Activated T-helper 9 cell treated with anti-CD3 and anti-CD28 coated beads, Interleukin-2, amount 50 U/mL, for 16 hours (primary cell): ENCODE measurements at places on chromosomes 6 and 20.

DNA sequence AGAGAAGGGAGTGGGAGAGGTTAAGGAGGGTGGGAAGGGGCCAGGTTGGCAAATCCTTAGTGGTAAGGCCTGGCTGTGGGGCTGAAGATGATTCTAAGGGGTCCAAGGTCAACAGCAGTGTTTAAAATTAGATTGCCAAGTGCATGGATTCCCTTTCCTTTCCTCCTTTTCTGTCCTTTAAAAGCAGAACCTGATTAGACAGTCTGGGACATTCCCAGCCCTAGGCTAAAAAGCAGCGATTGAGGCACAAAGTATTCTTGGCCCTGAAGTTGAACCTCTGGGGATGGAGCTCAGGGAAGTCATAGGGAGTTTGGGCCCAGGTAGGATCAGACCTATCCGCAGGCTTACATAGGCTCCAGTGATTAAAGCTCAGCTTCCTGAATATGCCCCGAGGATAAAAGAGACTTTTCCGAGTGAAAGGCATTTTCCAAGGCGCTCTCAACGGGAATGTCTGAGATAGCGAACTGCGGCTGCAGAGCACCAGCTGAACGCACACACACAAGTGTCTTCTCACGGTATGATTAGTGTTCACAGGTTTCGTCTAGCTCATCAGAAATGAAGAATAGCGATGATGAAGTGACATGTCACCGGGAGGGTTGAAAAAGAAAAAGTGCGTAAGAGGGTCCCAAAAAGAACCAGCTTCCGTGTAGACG is 787 bp upstream of the CARMIL1 start:
- no peak for DNase-seq

- DNase-seq, result no peak
Observed at GRCh38 chr6:156545021-156545420, 232.2 kb upstream of the ARID1B start.

DNA sequence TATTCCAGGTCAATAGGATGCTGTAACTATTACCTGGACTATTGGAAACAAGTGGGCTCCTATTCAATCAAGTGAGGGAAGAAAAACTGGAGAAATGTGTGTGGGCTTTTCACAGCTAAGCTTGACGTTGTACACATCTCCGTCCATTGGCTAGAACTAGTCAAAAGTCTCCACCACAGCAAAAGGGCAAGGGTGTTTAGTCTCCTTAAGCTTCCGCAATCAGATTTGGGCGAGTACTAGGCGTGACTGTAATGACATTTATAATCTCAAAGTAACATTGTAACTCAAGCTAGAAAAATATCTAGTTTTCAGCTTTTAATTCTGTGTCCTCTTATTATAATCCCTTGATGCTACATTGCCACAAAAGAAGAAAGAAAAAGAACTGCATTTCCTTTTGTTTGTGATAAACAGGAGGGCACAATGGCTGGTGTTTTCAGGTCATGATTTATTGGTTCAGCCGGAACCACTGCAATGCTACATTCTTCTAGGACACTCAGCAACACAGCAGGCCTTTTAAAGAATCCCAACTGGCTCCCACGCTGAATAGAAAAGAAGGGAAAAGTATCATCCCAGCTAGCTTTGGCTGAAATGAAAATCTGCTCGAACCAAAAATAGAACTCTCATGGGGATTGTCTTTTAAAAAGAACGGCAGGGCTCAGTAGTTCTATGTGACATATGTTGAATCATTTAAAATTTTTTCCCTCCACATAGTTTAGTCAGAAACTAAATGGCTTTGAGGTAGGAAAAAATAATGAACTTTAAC is 387.7 kb downstream of the BTBD3 start:
- no peak for DNase-seq

DNA sequence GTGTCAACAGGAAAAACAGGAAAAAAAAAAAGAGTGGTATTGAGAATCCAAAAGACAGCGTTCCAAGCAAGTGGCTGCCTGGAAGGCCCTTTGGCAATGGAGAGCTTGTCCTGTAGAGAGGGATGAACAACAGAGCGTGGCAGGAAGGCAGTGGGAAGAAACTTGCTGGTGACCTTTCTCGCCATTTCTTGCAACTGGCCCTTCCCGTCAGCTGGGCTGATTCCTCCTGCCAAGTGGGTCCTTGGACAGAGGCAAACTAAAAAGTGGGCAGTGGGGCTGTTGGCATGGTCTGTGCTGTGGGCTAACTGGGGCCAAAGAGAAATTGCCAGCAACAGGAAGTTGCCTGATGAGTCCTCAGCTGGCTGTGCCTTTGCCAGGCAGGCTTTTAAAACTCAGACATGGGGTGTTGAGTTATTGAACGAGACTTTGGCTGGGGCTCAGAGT is 43.9 kb upstream of the CLDN20 start:
- DNase-seq, result no peak

DNA sequence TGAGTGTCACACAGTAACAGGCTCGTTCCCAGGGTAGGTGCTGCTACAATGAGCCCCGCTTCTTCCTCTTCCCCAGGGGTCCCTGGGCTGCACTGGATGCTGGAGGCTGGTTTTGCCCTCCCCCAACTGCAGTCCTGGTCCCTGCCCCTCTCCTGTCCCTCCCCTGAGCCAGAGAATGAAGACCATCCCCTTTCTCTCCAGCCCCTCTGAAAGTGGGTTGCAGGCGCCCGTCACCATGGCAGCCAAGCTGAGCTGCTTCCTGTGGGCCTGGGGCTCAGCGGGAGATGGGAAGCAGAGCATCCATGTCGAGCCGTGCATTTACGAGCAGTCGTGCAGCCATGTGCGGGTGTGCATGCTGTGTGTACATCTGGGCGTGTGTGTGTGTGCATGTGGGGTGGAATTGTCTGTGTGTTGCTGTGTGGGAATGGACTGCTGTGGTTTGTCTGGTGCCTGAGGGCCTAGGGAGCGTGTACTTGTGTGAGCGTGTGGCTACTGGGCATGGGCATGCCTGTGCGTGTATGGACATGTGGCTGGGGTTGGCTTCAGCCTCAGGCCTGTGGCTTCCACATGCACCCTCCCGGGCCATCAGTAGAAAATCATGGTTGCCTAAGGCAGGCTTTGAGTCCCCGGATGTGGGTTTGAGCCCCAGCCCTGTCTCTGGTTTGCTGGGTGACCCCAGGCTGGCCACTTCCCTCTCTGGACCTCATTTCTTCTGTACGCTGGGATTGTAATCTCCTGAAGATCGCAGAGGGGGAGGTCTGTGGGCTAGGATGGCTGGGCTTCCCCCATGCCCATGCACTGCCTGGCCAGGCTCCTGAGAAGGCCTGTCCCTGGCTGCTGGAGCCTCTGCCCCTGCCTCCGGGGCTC is 48.8 kb downstream of the SRC start:
- no peak for DNase-seq

GRCh38 chr6:88133718-88134117 is 32.4 kb downstream of the CNR1 start:
- no peak for DNase-seq

GRCh38 chr6:21257125-21257524 is 336.4 kb upstream of the SOX4 start:
- DNase-seq, result no peak

- DNase-seq, result no peak
Observed at GRCh38 chr6:169689287-169689686, 12.5 kb downstream of the WDR27 start.

DNA sequence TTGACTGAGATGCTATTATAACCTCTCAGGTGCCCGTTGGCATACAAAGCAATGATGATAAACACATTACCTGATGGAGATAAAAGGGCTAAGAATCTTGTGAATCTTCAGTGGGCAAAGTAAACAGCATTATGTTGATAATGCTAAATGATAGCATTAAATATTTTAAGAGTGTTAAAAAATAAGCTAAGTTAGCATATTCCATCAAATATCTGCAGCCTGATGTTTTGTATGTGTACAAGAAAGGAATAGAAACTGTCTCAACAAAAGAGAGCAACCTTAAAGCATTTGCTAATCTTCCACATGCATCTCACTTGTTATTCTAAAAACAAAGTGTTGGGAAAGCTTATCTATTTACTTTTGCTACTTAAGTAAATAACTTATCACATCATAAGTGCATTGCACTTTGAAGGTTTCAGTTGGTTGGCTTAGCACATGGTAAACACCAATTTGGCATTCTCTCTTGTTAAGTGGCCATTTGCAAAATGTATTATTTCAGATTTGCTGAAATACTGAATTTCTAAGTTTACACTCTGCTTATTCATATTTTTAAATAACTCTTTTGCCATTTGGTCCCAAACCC is 151.6 kb downstream of the SYNDIG1 start:
- no peak for DNase-seq

GRCh38 chr6:1329708-1330107 is 17.8 kb downstream of the FOXQ1 start:
- no peak for DNase-seq

GRCh38 chr6:149855741-149856140 is 8.4 kb downstream of the LRP11 start:
- DNase-seq, result no peak

- DNase-seq, result no peak
Observed at GRCh38 chr20:3243718-3244358, 4.8 kb upstream of the SLC4A11 start.

DNA sequence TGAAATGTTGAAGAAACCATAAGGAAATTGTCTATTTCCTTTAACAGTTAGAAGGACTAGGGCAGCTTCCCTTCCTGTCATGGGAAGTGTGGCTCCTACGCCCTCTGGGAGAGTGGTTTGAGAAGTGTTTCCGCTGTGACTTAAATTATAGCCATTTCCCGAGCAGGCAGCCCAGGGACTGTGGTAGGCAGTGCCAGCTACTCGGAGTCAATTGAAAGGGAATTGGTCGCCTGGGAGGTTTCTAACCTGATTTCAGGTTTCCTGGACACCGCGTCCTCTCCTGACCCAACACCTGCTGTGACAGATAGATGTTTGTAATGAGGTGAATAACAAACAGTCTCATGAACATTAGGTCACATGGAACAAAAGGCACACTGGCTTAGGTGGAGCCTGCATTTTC is 256.1 kb upstream of the PLCB4 start:
- DNase-seq, result no peak

- no peak for DNase-seq
Observed at GRCh38 chr6:79913369-79913768, 34.0 kb downstream of the ELOVL4 start.

- DNase-seq, result no peak
Observed at GRCh38 chr6:170063431-170063830, 227.4 kb downstream of the DLL1 start.

DNA sequence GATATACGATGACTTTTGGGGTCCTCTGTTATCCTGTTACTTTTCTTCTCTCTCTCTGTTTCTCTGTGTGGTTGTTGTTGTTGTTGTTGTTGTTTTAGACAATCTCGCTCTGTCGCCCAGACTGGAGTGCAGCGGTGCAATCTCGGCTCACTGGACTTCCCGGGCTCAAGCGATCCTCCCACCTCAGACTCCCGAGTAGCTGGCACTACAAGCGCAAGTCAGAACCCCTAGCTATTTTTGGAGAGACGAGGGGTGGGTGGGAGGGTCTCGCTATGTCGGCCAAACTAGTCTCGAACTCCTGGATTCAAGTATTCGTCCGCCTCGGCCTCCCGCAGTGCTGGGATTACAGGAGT is 19.1 kb upstream of the ABT1 start:
- no peak for DNase-seq

DNA sequence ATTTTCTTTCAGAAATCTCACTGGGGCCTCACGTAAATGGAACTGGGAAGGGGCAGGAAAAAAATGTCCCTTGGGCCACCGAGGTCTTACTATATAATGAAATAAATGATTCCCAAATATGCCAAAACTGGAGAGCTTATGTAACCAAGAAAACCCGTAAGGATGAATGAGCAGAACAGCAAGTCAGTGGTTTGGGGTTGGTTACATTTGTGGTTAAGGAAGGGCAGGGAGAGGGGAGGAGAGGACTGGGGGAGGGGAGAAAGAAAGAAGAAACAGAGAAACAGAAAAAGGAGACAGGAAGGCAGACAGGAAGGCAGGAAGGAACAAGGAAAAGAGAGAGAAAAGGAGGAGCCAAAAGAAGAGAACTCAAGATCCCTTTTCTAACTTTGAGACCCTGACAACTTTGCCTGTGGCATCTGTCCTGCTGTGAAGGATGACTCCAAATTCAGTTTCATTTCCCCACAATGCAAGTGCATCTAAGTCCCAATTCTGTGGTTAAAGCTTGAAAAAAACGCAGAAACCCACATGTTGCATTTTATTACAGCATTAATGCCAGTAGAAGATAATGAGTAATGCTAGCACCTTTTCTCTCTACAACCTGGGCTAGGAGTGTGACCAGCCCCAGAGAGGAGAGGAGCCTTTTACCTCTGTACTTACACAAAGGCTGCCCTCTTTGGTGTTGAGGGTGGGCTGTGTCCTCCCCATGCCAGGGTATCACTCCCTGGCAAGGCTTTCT is 10.8 kb upstream of the ARMC2 start:
- no peak for DNase-seq

- no peak for DNase-seq
Observed at GRCh38 chr6:105042648-105043047, 85.7 kb downstream of the LIN28B start.

- DNase-seq, result no peak
Observed at GRCh38 chr6:45502456-45502855, 124.7 kb upstream of the SUPT3H start.

- DNase-seq, result no peak
Observed at GRCh38 chr6:34513646-34514045, 42.5 kb downstream of the SPDEF start.

DNA sequence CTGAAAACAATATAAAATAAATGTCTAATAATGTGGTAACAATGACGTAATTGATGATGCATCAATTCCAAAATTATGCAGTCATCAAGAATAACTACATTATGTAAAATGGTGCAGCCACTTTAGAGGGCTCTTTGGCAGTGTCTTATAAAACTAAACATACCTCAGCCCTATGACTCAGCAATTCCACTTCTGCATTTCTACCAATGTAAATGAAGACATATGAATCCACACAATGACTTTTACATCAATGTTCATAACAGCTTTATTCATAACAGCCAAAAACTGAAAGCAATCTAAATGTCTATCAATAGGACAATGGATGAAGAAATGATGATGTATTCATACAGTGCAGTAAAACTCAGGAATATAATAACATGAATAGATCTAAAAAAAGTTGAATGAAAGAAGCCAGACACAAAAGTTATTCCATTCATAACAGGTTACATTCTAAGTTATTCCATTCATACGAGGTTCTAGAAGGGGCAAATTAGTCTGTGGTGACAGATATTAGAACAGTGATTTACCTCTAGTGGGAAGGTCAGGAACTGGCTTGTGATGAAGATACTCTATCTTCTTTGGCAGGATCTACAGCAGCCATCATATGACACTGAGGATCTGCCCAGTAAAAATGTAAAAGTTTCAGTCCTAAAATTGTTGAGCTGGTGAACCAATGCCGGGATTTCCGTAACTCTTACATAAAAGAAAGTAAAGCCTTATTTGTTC is 396.1 kb downstream of the PLCB1 start:
- no peak for DNase-seq

DNA sequence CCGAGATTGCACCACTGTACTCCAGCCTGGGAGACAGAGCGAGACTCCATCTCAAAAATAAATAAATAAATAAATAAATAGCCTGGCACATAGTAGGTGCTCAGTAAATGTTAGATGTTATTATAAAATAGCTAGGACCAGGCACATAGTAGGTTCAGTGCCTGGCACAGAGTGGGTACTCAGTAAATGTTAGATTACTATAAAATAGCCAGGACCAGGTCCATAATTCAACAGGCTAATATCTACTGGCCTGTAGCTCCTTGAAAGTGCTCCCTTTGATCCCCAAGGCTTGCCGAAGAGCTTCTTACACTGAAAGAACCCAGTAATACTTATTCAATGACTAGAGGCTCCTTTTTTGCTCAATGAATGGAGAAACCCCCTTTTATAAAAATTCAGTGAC is 215.1 kb upstream of the ZNF217 start:
- no peak for DNase-seq
